ENCODE measurements at places on chromosomes 1 and 21.

GRCh38 chr1:21898326-21899200, 38.5 kb downstream of the HSPG2 start:
- DNase-seq, result no peak

DNA sequence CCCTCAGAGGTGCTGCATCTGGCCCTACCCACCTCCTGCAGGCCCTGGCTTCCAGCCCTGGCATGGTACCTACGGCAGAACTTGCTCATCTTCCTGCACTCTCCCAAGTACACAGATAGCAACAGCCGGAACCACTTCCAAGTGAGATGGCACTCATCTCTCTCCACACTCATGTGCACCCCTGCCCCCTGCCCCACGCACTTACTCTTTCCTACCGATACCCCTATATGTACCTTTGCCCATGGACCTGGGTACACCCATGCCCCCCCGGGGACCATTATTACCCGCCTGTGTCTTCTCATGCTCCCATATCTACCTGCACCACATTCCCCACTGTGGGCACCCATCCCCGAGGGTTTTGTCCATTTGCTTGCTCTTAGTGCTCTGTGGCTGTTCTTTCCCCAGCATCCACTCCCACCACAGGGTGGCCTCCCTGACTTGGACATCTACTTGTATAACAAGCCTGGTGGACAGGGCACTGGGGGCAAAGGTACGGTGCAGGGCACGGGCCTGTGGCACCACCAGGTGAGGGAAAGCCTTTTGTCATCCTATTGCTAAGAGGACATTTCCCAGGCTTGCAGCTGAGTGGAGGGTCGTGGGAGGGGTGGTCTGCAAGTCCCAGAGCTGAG, 14.7 kb downstream of the HYI start:
- no peak for DNase-seq

- DNase-seq, result no peak
These were observed 77.1 kb upstream of the IPO9 start for GRCh38 chr1:201751872-201752271.

- DNase-seq, result no peak
These were observed 4.1 kb upstream of the OR2M5 start for GRCh38 chr1:248140846-248141245.

DNA sequence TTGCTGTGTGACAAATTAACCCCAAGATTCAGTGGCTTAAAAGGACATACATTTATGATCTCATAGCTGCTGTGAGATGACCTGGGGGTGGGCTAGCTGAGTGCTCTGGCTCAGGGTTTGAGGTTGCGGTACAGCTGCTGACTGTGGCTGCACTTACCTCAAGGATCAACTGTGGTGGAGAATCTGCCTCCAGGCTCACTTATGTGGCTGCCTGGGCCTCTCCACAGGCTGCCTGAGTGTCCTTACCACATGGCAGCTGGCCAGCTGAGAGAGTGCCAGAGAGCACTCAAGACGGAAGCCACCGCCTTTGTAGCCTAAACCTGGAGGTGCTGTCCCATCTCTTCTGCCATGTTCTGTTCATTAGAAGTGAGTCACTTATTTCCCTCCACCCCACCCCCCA, 5.7 kb downstream of the LRRC71 start:
- DNase-seq, result peak; percentile 54

DNA sequence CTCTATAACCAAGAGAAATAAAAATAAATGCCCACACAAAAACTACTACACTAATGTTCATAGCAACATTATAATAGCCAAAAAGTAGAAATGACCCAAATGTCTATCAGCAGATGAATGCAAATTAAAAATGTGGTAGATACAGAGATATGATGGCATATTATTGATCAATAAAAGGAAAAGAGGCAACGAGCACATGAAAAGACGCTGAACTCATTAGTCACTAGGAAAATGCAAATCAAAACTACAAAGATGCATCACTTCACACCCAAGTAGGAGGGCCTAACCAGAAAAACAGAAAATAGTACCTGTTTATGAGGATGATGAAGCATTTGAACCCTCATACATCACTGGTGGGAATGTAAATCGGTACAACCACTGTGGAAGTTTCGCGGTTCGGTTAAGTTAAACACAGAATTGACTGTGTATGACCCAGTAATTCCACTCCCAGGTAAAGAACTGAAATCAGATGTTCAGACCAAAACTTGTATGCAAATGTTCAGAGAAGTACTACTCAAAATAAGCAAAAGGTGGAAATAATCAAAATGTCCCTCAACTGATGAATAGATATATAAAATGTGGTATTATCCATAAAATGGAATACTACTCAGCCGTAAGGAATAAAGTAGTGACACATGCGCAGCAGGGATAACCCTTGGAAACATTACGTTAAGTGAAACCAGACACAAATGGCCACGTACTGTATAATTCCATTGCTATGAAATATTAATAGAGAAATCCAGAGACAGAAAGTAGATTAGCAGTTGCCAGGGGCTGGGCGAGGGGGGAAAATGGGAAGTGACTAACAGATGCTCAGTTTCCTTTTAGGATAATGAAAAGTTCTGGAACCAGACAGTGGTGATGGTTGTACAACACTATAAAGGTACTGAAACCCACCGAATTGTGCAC, 3.1 kb downstream of the USP48 start:
- peak; percentile 96 for DNase-seq

- DNase-seq, result no peak
These were observed 9.1 kb downstream of the SGIP1 start for GRCh38 chr1:66542811-66543767.

GRCh38 chr21:40841524-40842196, 5.3 kb downstream of the DSCAM start:
- DNase-seq, result peak; percentile 2

DNA sequence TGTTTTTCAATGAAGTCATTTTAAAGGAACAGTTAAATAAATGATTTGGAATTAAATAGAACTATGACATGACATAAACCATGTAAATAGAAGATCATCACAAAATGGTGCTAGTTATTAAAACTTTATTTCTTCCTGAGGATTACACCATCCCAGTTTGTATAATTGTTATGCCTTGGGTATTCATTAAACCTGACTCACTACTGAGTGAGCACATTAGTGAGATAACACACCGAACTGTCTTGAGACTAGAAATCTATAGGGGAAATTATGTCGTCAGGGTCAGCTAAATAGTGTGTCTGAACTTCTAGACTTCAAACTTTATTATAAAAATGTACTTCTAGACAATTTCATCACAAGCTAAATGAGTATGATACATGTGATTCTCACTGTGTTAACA, 189.4 kb downstream of the NCAM2 start:
- no peak for DNase-seq

DNA sequence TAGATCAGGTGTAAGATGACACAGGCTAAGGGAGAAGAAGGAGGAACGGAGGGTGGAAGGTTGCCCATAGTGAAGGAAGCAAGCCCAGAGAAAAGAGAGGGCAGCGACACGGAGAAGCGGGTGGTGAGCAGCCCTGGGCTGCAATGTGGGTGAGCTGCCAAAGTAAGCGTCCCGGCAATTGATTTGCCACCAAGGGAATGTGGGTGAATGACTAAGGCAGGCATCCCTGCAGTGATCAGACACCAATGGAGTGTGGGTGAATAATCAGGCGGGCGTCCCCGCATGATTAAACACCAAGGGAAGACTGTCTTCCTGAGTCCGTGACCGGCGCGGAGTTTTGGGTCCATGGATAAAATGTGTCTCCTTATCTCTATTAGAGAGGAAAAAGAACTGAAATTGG, 79.6 kb downstream of the UCHL5 start:
- no peak for DNase-seq

- DNase-seq, result no peak
These were observed 29.1 kb upstream of the TRABD2B start for GRCh38 chr1:48026275-48026674.

DNA sequence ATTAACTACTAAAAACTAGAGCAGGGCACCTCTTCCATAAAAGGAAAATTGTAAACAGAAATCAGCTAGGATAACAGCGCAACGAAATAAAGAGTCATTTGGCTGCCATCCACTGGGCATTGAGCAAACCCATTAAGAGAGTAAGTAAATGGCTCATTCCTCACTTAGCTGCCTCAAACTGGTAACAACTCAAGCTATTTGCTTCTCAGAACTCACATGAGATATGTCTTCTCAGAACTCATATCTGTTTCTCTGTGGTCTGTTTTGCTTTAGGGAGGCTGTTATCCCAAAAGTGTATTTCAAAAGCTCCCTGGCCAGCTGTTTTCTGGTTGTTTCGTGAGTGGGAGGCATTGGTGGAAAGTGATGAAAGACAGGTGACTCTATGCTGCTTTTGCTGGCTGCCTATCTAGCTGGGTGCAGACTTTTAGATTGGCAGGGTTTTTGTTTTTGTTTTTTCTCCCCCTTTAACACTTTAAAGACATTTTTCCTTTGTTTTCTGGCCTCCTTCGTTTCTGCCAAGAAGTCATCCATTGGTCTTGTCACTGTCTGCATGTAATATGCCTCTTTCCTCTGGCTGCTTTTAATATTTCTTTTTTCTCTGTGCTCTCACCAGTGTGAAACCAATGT, 269.2 kb upstream of the RGS18 start:
- peak; percentile 5 for DNase-seq

GRCh38 chr1:47479664-47480063, 41.8 kb downstream of the FOXD2 start:
- no peak for DNase-seq
